Thoracic aorta (tissue), 2 donors: ENCODE measurements at places on chromosomes 3 and 15.

GRCh38 chr15:95208988-95209387 lies 977.6 kb downstream of the MCTP2 start:
- no peak overlapping the region for H3K4me3 ChIP-seq
- H3K27me3 ChIP-seq: no peaks in the 10 kb centered on the region
- H3K4me1 ChIP-seq: no peaks in the 10 kb centered on the region

DNA sequence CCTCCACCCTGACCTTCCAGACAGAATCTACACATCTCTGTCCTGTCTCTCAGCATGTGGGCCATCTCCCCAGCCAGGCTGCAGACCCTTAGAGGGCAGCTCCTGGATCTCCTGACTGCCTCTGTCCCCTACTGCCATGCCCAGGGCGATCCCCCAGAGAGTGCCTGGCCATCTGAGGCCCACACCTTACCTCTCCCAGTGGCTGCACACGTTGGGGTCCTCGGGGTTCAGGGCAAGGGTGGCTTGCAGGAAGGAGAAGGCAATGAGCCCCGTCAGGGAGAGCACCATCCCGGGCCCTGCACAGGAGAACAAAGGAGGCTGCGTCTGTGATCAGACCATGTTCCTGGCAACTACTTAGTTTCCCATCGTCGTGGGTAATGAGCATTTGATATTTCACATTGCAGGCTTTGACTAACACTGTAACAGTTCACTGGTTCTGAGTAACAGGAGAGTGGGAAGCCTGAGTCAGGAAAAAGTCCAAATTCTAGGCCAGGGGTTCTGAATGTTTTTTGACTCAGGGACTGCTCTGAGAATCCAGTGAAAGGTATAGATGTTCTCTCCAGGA lies 125.4 kb downstream of the MEGF11 start:
- no peaks in the 10 kb centered on the region for H3K4me1 ChIP-seq
- H3K4me3 ChIP-seq: no peak overlapping the region
- H3K36me3 ChIP-seq: no peaks in the 10 kb centered on the region
- DNase-seq: no peak

GRCh38 chr15:70314018-70314354 lies 216.3 kb upstream of the TLE3 start:
- no peaks in the 10 kb centered on the region for H3K36me3 ChIP-seq
- H3K27me3 ChIP-seq: no peaks in the 10 kb centered on the region
- no peak overlapping the region for H3K4me3 ChIP-seq
- no peaks in the 10 kb centered on the region for H3K4me1 ChIP-seq
- no peak overlapping the region for H3K27ac ChIP-seq

GRCh38 chr3:69090021-69090420 lies 5.3 kb downstream of the ARL6IP5 start:
- peak overlapping the region; percentile 59 for H3K27ac ChIP-seq
- no peak for DNase-seq
- no peaks in the 10 kb centered on the region for H3K36me3 ChIP-seq
- peaks cover 81% of the 10 kb centered on the region for H3K4me1 ChIP-seq

DNA sequence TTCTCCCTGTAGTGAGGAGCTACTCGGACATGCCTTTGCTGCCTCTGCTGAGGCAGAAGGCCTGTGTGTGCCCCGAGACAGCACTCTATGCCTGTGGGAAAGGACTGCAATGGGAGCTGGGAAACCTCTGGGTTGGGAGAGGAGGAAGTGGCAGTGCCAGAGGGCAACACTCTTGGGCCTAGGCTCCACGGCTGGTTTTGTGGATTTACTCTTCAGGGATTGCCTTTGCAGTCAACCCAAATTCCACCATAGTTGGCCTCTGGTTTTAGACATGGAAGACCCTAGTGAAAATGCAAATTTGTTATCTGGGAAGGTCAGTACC lies 46.8 kb downstream of the ITGA11 start:
- no peaks in the 10 kb centered on the region for H3K36me3 ChIP-seq
- H3K27ac ChIP-seq: peak overlapping the region; percentile 71
- DNase-seq: no peak
- H3K27me3 ChIP-seq: no peaks in the 10 kb centered on the region

GRCh38 chr3:42556089-42556632 lies 25.6 kb downstream of the SEC22C start:
- peaks cover 5% of the 10 kb centered on the region for H3K4me1 ChIP-seq
- no peak overlapping the region for H3K27ac ChIP-seq
- no peak overlapping the region for H3K4me3 ChIP-seq
- no peaks in the 10 kb centered on the region for H3K27me3 ChIP-seq
- DNase-seq: no peak

DNA sequence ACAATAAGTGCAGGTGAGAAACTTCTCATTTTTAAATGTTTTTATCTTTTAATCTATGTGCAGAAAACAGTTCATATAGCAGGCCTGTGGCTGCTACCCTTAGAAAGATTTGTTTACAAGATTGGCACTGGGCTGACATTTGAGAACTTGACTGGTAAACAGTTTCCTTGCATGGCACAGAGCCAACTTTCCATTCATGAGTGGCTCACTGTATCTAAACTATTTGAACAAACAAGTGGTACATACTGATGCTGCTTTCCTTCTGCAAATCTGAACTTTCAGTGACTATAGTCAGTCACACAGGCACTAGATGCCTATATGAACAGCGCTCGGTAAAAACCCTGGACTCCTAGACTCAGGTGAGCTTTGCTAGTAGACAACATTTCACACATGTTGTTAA lies 6.3 kb upstream of the GTPBP8 start:
- no peak for DNase-seq
- H3K27ac ChIP-seq: no peak overlapping the region
- H3K27me3 ChIP-seq: no peaks in the 10 kb centered on the region
- H3K4me3 ChIP-seq: no peak overlapping the region
- no peaks in the 10 kb centered on the region for H3K4me1 ChIP-seq

GRCh38 chr3:100030346-100030745 lies 84.0 kb downstream of the FILIP1L start:
- H3K27me3 ChIP-seq: no peaks in the 10 kb centered on the region
- H3K27ac ChIP-seq: peak overlapping the region; percentile 11
- H3K36me3 ChIP-seq: no peaks in the 10 kb centered on the region
- no peak overlapping the region for H3K4me3 ChIP-seq

GRCh38 chr3:140627756-140628155 lies 50.1 kb upstream of the TRIM42 start:
- no peaks in the 10 kb centered on the region for H3K27me3 ChIP-seq
- H3K4me1 ChIP-seq: no peaks in the 10 kb centered on the region
- DNase-seq: no peak
- no peaks in the 10 kb centered on the region for H3K36me3 ChIP-seq
- H3K27ac ChIP-seq: no peak overlapping the region

DNA sequence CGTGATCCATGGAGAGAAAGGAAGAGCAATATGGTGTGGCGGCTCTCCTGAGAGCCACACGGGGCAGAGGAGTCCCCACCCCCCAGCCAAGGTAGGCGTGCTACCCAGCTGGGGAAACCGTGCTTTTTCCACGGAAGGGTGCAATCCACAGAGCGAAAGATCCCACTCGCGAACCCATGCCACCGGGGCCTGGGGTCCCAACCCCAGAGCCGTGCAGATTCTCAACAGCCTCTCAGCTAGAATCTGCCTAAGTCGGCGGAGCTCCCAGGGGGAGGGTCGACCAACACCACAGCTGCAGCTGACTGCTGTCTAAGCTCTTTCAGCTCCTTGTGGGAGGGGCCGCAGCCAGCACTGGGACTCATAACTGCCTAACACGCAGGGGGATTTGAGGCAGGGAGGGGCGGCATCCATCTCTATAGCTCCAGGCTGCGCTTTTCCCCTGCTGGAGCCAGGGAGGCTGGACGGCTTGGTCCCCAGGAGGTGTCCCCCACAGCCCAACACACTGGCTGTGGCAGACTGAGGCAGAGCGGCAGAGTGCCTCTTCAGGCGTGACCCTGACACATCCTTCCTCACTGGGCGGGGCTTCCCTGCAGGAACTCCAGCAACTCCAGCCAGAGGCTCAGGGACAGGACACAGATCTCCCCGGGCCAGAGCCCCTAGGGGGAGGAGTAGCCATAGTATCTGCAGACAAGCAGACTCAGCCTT lies 107.6 kb upstream of the ZBTB20 start:
- no peak for DNase-seq
- peaks cover 10% of the 10 kb centered on the region for H3K4me1 ChIP-seq
- no peaks in the 10 kb centered on the region for H3K27me3 ChIP-seq
